CD4-positive, alpha-beta memory T cell (primary cell): ENCODE measurements at places on chromosomes 13 and 19. TPM values are rescaled to one million over a fixed set of nuclear protein-coding genes. Genes with fewer than 3 reads are reported as not detected.

Gene RFXAP
- 8.8 TPM for total RNA-seq

GRCh38 chr13:110653851-110654250 lies 38.5 kb downstream of the NAXD start:
- no peak overlapping the region for H3K27ac ChIP-seq
- H3K27me3 ChIP-seq, result no peaks in the 10 kb centered on the region
- H3K4me1 ChIP-seq, result peaks cover 18% of the 10 kb centered on the region
- peaks cover 23% of the 10 kb centered on the region for H3K36me3 ChIP-seq

Gene KIR3DL2
- 0.47 TPM for total RNA-seq

GRCh38 chr13:42707048-42707447 lies 74.3 kb upstream of the FAM216B start:
- H3K4me1 ChIP-seq, result no peaks in the 10 kb centered on the region
- H3K4me3 ChIP-seq, result no peak overlapping the region
- no peaks in the 10 kb centered on the region for H3K36me3 ChIP-seq
- no peak overlapping the region for H3K27ac ChIP-seq
- DNase-seq, result no peak

DNA sequence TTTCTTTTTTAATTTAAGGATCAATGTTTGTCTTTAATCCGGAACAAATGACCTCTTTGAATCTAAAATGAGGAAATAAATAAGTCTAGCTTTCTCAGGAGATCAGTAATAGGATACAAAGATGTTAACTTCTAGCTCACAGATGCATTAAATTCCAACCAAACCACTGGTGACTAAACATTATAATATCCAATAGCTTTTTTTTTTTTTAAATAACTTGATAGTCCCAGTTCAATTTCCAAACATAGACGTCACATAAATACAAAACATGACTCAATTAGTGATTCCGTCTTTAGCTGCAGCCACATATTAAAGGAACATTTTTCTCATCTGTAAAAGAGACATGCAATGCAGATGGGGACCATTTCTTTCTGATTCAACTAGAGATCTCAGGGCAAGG lies 390.5 kb upstream of the PCDH9 start:
- no peak overlapping the region for H3K4me3 ChIP-seq
- H3K27me3 ChIP-seq, result no peaks in the 10 kb centered on the region
- H3K36me3 ChIP-seq, result no peaks in the 10 kb centered on the region

- H3K27ac ChIP-seq, result no peak overlapping the region
- no peaks in the 10 kb centered on the region for H3K27me3 ChIP-seq
- no peak for DNase-seq
- no peaks in the 10 kb centered on the region for H3K36me3 ChIP-seq
- no peaks in the 10 kb centered on the region for H3K4me1 ChIP-seq
- no peak overlapping the region for H3K4me3 ChIP-seq
These were observed 349.0 kb downstream of the EFNB2 start for GRCh38 chr13:106186366-106187030.

- no peak overlapping the region for H3K27ac ChIP-seq
- no peaks in the 10 kb centered on the region for H3K36me3 ChIP-seq
- no peak for DNase-seq
- no peak overlapping the region for H3K4me3 ChIP-seq
- no peaks in the 10 kb centered on the region for H3K27me3 ChIP-seq
- no peaks in the 10 kb centered on the region for H3K4me1 ChIP-seq
These were observed 306.1 kb downstream of the DCT start for GRCh38 chr13:94173312-94173854.

GRCh38 chr19:5957170-5957569 lies 20.8 kb downstream of the RANBP3 start:
- peaks cover 96% of the 10 kb centered on the region for H3K4me1 ChIP-seq
- H3K4me3 ChIP-seq, result no peak overlapping the region
- no peaks in the 10 kb centered on the region for H3K36me3 ChIP-seq
- no peak for DNase-seq
- no peaks in the 10 kb centered on the region for H3K27me3 ChIP-seq

Gene ONECUT3
- not detected for total RNA-seq

Gene NFIX
- total RNA-seq, result 4.0 TPM

- peaks cover 23% of the 10 kb centered on the region for H3K4me1 ChIP-seq
- H3K27ac ChIP-seq, result peak overlapping the region; percentile 82
- no peak for DNase-seq
- peak overlapping the region; percentile 87 for H3K4me3 ChIP-seq
These were observed 889 bp downstream of the UBL5 start for GRCh38 chr19:9828551-9829063.

Gene ZNF471
- 1.1 TPM for total RNA-seq

DNA sequence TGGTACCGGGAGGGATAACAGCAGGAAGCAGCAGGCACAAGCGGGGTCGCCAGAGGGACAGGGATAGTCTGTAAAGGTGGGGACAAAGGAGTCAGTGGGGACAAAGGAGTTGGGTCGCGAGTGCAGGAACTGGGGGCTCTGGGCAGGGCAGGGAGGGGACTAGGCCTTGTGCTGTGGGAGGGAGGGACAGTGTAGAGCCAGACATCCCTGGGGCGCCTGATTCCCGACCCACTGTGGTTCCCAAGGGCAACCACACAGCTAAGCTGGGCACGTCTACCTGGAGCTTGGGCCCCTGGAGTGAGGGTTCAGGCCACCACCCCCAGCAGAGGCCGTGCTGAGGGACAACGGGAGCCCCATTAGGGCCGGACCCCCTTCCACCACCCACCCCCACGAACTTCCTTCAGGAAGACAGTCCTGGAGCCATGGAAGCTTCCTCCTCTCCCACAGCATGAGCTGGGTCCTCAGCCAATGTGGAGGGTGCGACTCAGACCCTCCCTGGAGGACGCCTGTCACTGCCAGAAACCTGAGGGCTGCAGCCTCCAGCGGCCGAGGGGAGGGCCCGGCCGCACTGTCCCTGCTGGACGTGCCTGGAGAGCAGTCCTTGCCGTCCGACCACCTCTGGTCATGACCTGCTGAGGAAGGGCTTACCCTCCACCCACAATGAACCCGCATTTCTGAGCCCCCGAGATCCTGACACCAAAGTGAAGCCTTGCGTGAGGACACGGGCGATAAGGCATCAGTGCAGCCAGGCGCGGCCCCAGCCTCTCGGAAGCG lies 77.9 kb downstream of the SPACA7 start:
- H3K27me3 ChIP-seq, result no peaks in the 10 kb centered on the region
- no peak overlapping the region for H3K4me3 ChIP-seq
- H3K36me3 ChIP-seq, result no peaks in the 10 kb centered on the region

Gene LONP1
- 64.7 TPM for total RNA-seq

GRCh38 chr19:16585808-16586476 lies 13.7 kb upstream of the SLC35E1 start:
- peaks cover 5% of the 10 kb centered on the region for H3K36me3 ChIP-seq
- no peaks in the 10 kb centered on the region for H3K27me3 ChIP-seq
- peak overlapping the region; percentile 58 for H3K27ac ChIP-seq
- H3K4me1 ChIP-seq, result peaks cover 95% of the 10 kb centered on the region

Gene PNMA8C
- not detected for total RNA-seq

- H3K36me3 ChIP-seq, result no peaks in the 10 kb centered on the region
- H3K4me3 ChIP-seq, result no peak overlapping the region
- DNase-seq, result peak; percentile 65
- no peak overlapping the region for H3K27ac ChIP-seq
- no peaks in the 10 kb centered on the region for H3K27me3 ChIP-seq
These were observed 64.2 kb upstream of the UQCRFS1 start for GRCh38 chr19:29277102-29277501.

GRCh38 chr19:13840305-13841085 lies 36.4 kb upstream of the NANOS3 start:
- H3K27me3 ChIP-seq, result no peaks in the 10 kb centered on the region
- peak overlapping the region; percentile 98 for H3K27ac ChIP-seq
- peak overlapping the region; percentile 63 for H3K4me3 ChIP-seq
- peaks cover 83% of the 10 kb centered on the region for H3K4me1 ChIP-seq
- peaks cover 4% of the 10 kb centered on the region for H3K36me3 ChIP-seq

GRCh38 chr19:58355908-58356765 lies 2.8 kb upstream of the A1BG start:
- H3K4me1 ChIP-seq, result peaks cover 18% of the 10 kb centered on the region
- peak; percentile 46 for DNase-seq
- H3K27me3 ChIP-seq, result no peaks in the 10 kb centered on the region
- H3K27ac ChIP-seq, result no peak overlapping the region

DNA sequence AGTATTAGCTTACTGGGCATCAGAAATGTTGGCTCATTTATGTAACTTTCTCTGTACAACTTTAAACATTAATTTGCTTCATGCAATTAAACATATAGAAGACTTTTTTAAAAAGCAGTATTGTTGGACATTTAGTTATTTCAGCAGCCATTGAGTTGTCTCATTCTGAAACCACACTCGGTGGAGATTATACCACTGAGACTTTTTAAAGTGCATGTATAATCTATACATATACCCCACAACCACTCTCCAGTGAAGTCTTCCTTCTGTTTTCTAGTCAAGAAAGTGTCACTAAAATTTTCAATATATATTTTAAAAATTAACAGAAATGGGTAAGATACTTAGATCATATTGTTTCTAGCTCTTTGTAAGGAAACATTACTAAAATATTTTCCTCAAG lies 15.5 kb downstream of the SETDB2 start:
- no peaks in the 10 kb centered on the region for H3K27me3 ChIP-seq
- no peak for DNase-seq
- H3K36me3 ChIP-seq, result peaks cover 34% of the 10 kb centered on the region
- H3K4me3 ChIP-seq, result no peak overlapping the region

Gene GAPDHS
- not detected for total RNA-seq

Gene MEX3D
- total RNA-seq, result 4.5 TPM

Gene DIAPH3
- total RNA-seq, result not detected

DNA sequence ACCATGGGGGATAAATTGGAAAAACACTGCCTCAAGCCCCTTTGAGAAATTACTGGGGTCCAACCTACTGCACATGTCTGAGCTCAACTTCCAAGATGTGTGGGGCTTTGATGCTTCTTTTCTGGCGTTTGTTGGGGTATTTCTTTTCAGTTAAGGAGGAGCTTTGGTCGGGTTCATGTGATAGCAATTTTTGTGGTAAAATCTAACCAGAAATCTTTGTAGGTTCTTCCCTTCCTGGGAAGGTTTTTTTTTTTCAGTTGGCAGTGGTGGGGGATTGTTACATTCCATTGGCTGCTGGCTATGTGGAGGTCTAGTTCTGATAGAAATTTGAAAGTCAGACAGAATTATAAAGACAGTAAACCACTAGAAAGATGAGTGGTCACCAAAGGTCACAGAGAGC lies 327.8 kb downstream of the ATP8A2 start:
- no peaks in the 10 kb centered on the region for H3K4me1 ChIP-seq
- no peaks in the 10 kb centered on the region for H3K36me3 ChIP-seq
- DNase-seq, result no peak
- H3K27me3 ChIP-seq, result no peaks in the 10 kb centered on the region
- no peak overlapping the region for H3K27ac ChIP-seq

DNA sequence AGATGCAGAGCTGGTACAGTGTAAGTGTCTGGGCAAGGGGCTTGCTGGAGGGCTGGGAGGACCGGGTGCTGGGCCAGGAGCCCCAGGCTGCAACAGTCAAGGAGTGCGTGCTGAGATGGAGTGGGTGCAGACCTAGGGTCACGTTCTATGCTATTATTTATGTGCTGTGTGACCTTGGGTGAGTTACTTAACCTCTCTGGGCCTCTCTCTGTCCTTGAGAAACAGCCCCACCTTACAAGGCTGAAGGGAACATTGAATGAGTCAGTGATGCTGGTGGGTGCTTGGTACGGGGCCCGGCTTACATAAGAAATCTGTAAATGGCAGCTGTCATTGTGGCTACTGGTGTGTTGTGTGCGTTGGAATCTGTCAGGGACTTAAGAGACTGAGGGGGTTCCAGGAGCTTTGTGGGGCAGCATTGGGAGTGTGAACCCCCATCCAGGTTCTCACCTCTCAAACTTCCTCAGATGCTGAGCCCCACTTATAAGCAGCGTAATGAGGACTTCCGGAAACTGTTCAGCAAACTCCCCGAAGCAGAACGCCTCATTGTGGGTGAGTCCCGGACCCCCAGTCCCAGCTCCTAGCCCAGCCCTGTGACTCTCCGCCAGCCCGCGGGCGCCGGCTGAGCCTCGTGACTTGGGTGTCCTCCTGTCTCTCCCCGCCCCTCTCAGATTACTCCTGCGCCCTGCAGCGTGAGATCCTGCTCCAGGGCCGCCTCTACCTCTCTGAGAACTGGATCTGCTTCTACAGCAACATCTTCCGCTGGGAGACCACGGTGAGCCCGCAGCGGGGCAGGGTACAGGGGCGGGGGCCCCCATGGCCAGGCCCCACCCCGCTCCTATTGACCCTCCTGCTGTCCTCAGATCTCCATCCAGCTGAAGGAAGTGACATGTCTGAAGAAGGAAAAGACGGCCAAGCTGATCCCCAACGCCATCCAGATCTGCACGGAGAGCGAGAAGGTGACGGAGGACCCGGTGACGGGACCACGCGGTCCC lies 9.6 kb downstream of the GRAMD1A start:
- no peaks in the 10 kb centered on the region for H3K27me3 ChIP-seq
- no peak overlapping the region for H3K27ac ChIP-seq
- no peak overlapping the region for H3K4me3 ChIP-seq
- H3K4me1 ChIP-seq, result peaks cover 64% of the 10 kb centered on the region
- peaks cover 33% of the 10 kb centered on the region for H3K36me3 ChIP-seq

Gene FCER2
- not detected for total RNA-seq

Gene CABP5
- not detected for total RNA-seq

DNA sequence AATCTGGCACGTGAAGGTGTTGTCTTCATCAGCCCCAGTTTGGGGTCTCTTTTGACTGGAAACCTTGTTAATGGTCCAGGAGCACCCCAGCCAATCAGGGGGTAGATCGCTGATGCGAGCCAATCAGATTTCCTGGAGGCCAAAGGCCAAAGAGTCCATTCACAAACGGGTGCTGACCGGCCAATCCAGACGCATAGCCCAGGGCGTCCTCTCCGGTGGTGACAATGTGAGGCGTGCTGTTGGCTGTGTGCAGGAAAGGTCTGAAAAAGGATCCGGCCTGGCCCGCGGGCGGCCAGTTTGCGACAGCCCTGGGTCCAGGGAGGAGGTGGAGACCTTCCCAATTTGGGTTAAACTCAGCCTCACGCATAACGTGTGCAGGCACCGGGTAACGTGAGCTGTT lies 3.1 kb downstream of the MAST3 start:
- no peaks in the 10 kb centered on the region for H3K36me3 ChIP-seq
- H3K27ac ChIP-seq, result no peak overlapping the region
- no peaks in the 10 kb centered on the region for H3K27me3 ChIP-seq
- H3K4me3 ChIP-seq, result no peak overlapping the region

DNA sequence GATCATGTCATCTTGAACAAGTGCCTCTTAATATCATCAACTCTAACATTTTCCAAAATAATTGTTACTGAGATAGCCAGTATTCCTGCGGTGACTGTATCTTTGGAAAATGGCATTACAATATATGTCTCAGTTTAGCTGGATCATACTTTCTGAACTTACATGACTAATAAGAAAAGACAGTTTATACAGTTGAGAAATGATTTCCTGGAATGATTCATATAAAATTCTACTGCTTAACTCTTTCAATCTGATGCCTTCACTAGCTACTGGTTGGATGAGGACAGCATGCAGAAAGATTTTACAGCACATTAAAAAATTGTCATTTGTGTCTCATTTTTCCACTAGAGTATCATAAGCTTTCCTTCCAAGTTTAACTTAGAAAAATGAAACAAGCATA lies 302.1 kb downstream of the PCDH17 start:
- H3K4me3 ChIP-seq, result no peak overlapping the region
- DNase-seq, result no peak
- H3K36me3 ChIP-seq, result no peaks in the 10 kb centered on the region
- H3K27me3 ChIP-seq, result no peaks in the 10 kb centered on the region
- no peak overlapping the region for H3K27ac ChIP-seq

Gene MATK
- total RNA-seq, result 9.6 TPM

- H3K4me1 ChIP-seq, result peaks cover 16% of the 10 kb centered on the region
- H3K4me3 ChIP-seq, result no peak overlapping the region
- no peaks in the 10 kb centered on the region for H3K36me3 ChIP-seq
- H3K27ac ChIP-seq, result no peak overlapping the region
These were observed 111.9 kb downstream of the RXFP2 start for GRCh38 chr13:31851216-31851615.
